ENCODE measurements at places on chromosomes 11 and 22. TPM values are rescaled to one million over a fixed set of nuclear protein-coding genes. Genes with fewer than 3 reads are reported as not detected.

Gene RAPSN
- 0.27 TPM for total RNA-seq

DNA sequence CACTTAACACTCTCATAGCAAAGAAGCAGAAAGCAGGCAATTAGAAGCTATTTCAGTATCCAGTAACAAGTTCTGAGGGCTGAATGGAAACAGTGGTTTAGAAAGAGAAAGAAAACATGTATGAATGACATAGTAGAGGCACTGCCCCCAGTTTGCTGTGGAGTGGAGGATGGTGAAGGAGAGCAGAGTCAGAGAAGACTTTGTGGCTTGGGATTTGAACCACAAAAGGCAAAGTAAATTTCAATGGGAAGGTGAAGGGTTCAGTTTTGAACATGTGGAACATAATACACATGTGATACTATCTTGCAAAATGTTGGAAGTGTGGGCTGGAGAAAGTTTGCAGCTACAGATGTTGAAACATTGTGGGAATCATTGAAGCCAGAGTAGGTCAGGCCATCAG lies 81.4 kb downstream of the SNX19 start:
- no peak for DNase-seq

DNA sequence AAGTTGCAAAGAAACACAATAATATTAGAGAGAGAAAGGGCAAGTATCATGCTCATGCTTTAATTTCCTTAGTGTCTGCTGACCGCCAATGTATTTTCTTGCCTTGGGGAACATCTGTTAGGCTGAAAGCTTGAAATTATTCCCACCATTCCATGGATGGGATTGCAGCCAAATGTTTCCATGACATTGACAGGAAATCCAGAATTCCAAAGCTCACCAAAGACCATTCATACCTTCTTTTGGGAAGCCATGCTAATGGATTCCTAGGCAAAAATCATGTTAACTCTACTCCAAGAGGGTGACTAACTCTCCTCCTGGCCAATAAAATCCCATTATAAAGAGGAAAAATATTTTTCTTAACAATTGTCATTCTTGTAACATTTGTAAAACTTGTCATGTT lies 661.4 kb upstream of the FAT3 start:
- no peak for DNase-seq

DNA sequence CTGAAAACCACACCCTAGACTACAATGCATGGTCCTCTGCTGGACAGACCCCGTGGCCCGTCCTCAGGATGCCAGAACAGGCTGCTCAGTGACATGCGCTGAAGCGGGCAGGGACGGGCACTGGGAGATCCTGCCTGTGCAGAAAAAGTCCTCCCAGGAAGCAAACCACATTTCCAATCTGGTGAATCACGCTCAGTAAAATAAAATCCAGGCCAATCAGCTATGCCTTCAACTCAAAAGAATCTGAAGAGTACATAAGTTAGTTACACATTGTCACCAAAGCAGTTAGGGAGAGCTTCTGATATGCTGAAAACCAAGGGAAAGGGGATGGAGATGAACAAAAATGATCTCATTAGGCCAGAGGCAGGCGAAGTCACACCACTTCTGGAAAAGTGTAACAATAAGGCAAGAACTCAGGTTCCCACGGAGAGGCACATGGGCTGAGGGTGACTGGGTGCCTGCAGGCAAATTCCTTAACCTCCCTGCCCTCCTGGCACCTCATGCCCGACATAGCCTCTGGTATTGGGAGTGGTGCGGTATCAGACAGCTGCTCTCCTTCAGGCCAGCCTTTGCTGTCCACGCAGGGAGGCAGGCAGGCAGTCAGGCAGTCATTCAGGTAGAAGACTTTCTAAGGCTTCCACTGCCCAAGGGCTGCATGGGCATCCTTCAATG lies 66.4 kb downstream of the APOL5 start:
- no peak for DNase-seq

- DNase-seq: no peak
Observed at GRCh38 chr22:36149441-36149840, 11.1 kb downstream of the APOL3 start.
